ENCODE measurements at places on chromosomes 16 and 17. TPM values are rescaled to one million over a fixed set of nuclear protein-coding genes. Genes with fewer than 3 reads are reported as not detected.
A peak's percentile ranks its signal among the peaks of the same experiment; 100 is the strongest.

GRCh38 chr16:6091021-6091420 is 993.4 kb upstream of the EEF2KMT start:
- DNase-seq = no peak

DNA sequence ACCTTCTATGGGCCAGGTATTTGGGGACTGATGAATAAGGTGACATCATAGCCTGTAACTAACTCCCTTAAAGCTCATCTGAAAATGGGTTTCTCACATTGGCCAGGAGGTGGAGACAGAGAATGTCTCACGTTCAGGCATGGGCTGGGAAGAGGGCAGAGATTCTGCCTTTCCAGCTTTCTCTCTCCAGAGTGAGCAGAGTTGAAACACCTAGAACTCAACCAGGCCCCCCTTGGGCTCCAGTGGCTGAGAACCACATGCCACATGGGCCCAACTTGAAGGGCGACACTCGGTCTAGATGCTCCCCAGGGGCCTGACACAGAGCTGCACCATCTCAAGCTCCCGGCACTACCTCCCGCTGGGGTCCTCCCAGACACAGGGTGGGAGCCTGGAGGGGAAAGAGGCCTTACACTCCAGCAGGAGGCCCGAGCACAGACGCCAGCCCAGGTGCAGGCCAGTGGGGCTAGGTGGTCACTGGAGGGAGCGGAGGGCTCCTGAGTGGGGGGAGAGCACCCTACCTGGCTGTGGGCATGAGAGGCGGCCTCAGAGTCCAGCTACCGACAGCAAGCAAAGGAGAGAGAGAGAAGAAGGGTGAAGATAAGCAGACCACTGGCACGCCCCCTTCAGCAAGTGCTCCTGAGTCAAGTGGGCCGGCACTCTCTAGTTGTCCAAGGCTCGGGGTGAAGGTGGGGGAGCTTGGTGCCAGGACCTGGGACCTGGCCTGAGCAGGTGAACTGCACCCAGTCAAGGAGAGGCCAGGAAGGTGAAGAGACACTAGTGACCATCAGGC is 55.9 kb downstream of the MYO18A start:
- peak; percentile 90 for DNase-seq

GRCh38 chr16:10921536-10922327 is 20.5 kb downstream of the DEXI start:
- DNase-seq = no peak

NAGS gene
- polyA plus RNA-seq = 1.2 TPM

DUXB gene
- polyA plus RNA-seq = not detected

PPY gene
- not detected for polyA plus RNA-seq
